ENCODE measurements at places on chromosomes 7 and 10. TPM values are rescaled to one million over a fixed set of nuclear protein-coding genes. Genes with fewer than 3 reads are reported as not detected.
A peak's percentile ranks its signal among the peaks of the same experiment; 100 is the strongest.

DNA sequence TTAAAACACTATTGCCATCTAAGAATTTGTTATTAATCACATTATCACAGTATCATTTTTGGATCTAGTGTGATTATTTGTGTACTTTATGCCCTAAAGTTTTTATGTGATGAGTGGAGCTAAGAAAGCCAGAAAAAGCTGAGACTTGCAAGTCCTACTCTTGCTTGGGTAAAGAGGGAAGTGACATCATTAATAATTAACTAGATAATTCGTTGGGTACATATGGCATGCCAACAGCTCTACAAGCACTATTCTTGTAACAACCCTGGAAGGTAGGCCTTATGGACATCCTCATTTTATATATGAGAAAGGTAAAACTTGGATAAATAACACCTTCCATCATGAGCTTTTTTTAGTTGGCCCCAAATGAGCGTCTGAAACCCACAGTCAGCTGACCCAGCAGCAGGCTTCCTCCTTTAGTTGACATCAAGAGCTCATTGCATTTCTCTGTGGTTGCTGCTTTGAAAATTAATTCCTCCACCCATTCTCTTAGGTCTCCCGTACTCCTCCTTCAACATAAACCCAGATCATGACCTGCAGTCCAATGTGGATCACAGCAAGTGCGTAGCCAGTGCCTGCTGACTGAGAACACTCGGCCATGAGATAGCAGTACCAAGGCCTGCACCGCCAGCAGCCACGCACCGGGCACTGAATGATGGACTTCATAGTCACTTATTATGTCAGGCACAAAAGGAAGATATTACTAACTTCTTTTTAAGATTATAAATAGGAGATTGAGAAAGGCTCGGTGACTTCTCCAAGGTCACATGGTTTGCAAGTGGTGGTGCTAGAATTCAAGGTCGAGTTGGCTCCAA is 292.0 kb upstream of the AOAH start:
- DNase-seq: no peak

DNA sequence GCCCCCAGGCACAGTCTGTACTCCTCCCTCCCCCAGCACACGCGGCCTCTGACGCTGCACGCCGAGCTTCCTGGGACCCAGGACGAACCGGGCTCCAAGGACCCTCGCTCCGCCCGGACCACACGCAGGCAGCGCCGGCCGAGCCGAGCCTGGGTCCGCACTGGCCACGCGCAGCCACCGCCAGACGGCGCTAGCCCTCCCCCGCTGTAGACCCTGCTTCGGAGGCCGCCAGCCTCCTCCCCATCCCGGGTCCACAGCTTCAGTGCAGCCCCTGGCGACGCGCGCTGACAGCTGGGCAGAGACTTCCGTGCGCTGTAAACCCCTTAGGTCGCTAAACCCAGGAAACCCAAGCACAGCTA is 936 bp upstream of the TCERG1L start:
- DNase-seq: no peak

DNA sequence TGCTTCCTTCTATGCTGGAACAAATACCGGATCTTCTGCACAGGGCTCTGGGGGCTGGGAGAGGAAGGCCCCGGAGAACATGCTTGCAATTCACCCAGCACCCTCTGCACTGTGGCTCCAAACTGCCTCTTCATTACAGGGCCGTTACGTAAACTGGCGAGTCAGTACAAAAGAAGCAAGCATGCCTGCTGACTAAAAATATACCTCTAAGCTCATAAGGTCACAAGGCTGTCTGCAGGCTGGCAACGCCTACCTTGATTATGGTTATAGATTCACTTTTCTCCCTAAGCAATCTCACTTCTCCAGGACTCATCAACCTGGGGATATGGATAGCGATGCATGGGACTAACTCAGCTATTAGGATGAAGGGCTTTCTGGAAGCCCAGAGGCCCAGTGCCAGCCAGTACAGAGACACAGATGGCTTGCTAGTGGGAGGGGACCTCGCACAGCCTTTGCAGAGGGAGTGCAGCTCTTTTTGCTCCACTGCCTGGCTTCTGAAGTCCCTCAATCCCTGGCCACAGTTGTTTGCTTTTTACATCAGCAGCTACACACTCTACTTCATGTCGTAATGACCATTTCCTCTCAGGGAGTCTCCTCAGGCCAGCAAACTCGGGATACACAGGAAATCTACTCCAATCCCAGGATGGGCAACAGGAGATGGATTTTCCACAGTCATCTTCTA is 96.1 kb downstream of the SH3PXD2A start:
- no peak for DNase-seq

DNA sequence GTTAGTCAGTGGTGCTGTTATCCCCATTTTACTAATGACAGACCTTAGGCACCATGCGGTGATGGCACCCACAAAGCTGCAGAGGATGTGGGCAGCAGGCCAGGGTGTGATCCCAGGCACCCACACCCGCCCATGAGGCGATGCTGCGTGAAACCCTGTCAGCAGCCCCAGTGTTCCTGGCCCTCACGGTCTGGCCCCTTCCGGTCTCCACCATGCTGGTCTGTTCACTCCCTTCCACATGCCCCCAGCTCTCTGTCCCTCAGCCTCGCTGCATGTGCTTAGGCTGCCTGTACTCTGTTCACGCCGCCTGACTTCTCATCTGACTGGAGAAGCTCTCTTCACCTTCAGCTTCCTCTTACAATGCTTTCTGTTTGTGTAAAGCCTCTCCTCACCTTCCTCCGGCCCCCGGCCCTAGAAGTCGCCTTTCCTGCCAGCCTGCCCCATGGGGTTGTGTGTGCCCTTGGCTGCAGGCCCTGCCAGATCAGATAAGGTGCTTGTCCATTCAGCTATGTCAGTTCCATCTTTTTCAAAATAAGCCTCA is 17.6 kb upstream of the ORAI2 start:
- DNase-seq: peak; percentile 77

DNA sequence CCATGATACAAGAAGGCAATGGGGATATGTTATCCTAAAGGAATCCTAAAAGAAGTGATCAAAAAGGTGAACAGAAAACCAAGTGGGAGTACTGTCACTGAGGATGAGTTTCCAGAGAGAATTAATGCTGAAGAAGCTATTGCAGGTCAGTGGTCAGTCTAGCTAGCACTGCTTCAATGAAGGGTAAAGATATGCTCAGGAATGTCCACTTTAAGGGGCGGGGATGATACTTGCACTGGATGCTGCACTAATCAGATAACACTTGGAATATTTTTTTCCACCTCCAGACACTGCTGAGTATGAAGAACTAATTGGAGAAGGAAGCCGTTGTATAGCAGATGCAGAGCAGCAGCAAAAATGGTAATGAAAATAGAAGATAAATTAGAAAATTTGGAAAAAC is 75.3 kb downstream of the LRRC17 start:
- no peak for DNase-seq

DNA sequence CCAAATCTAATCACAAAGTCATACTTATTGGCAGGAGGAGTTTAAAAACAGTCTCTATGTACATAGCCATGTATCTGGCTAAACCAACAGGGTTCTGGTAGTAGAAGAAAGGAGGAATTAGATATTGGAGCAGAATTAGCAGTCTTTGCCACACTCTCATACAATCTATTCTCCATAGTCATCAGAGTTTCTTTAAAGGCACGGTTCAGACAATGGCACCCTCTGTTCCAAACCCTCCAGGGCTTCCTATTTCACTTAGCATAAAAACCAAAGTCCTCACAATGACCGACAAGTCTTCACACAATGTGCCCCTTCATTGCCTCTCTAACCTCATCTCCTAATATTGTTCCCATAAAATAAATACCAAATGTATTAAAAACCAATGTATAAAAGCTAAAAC is 12.7 kb downstream of the ZNF438 start:
- DNase-seq: no peak

DNA sequence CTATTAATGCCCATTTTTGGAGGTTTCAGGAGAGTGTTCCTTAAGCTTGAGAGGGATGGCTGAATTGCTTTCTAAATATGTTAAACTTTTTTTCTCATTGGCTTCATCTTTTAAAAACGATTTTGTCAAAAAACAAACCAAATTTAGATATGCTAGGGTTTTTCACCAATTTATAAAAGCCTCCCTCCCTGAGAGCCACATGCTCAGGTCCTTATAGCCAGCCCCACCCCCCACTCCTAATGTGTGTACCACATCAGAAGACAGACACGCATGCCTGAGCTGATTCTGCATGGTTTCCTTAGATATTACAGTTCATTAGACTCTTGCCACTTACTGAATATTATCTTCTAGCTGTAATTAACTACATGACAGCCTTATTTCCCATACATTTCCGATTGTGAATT is 2.0 kb downstream of the CUL1 start:
- no peak for DNase-seq

- DNase-seq: no peak
These were observed 1196.9 kb downstream of the SORCS3 start for GRCh38 chr10:105837951-105838350.

- no peak for DNase-seq
These were observed 29.5 kb upstream of the DNAAF5 start for GRCh38 chr7:696812-697551.

- no peak for DNase-seq
These were observed 432.7 kb upstream of the GALNT17 start for GRCh38 chr7:70699271-70699670.

DNA sequence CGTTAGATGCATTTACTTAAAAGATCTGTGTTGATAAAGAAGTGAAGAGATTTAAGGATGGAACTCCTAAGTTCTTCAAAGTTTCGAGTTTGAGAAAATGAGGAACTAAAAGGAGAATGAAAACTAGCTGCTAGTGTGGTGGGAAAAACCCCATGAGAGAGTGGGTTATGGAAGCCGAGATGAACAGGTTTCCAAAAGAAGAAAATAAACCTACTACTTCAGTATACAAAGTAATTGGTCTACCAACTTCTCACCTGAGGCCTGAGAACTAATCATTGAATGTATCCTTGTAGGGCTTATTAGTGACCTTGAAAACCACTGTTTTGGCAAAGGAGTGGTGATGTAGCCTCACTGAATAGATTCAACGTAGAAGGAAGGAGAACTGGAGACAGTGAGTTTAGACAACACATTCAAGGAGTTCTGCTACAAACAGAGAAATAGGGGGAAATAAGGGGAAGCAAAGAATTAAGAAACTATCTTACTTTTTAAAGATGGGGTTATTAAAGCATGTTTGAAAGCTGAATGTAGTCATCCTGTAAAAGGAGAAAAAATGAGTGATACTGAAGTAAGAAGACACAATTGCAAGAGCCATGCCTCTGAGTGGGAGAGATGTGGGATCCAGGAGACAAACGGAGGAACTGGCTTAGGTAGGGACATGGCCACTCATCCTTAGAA is 50.8 kb downstream of the CH25H start:
- no peak for DNase-seq

DNA sequence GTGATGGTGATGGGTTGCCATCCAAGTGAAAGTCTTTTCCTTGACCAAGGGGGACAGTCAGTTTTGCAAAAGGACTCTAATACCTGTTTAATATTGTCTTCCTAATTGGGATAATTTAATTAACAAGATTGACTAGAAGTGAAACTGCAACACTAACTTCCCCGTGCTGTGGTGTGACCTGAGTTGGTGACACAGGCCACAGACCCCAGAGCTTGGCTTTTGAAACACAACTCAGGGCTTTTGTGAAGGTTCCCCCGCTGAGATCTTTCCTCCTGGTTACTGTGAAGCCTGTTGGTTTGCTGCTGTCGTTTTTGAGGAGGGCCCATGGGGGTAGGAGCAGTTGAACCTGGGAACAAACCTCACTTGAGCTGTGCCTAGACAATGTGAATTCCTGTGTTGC is 6.9 kb downstream of the PPIF start:
- DNase-seq: no peak

- no peak for DNase-seq
These were observed 9.9 kb downstream of the VPS50 start for GRCh38 chr7:93242106-93242505.

DNA sequence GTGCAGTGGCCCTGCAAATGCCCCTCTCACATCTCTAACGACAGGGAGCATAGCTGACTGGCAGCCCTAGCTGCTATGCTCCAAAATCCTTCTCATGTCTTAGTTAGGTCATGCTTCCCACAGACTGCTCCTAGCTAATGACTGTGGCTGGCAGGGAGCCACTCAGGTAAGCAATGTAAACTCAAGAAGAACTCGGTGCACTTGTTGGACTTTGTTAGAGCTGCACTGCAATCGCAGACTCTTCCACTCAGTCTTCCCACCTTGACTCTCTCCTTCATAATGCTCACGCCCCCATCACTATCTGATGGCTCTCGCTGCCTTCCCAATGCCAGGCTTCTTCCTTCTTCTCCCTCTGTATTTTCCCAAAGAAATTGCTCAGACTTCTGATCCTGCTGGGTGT is 24.0 kb downstream of the OR9A2 start:
- DNase-seq: no peak

- DNase-seq: no peak
These were observed 124.3 kb downstream of the CACNB2 start for GRCh38 chr10:18264466-18265050.

DNA sequence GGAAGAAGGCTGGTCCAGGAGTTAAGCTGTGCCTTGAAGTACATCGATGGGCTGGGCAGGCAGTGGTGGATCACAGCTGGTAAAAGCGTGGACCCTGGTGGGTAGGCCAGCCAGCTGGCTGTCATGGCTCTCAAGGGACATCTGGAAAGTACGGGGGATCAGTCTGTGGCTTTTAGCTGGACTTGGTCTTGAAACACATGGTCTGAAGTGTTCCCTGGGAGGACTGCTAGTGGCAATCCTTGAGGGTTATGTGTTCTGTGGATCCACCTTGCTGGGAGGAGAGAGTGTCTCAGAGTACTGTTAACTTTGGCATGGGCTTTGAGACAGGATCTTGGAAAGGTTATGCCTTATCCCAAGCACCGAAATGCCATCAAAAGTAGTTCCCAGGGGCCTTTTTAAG is 754.3 kb downstream of the SUGCT start:
- no peak for DNase-seq

GRCh38 chr7:5441840-5442503 is 18.3 kb upstream of the TNRC18 start:
- DNase-seq: no peak

GRCh38 chr7:66970310-66970709 is 25.1 kb downstream of the SBDS start:
- DNase-seq: no peak

DNA sequence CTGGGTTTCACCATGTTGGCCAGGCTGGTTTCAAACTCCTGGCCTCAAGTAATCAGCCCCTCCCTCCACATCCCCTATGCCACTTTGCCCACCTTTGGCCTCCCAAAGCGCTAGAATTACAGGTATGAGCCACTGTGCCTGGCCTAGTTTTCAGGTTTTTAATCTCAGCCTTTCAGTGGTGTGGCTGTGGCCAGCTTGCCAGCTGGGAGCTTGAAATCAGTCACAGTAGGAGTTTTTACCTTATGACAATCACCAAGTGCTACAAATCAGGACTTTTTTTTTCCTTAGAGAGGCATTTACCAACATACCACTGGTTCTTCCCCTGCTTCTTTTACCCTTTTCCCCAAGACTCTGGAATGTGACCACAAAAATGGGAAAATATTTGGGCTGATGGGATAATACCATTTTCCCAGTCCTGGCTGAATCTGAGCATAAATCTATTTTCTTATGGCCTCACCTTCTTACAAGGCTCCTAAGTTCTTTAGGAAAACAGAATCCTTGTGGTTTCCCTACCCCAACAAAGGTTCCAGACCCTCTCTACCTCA is 6.2 kb downstream of the STEAP4 start:
- no peak for DNase-seq

The NXPH1 gene
- not detected for total RNA-seq

The NRP1 gene
- total RNA-seq: 1.6 TPM

The CCZ1B gene
- 87.4 TPM for total RNA-seq

The HTR5A gene
- not detected for total RNA-seq

The HOXA11 gene
- not detected for total RNA-seq

The PDK4 gene
- total RNA-seq: 0.39 TPM

The ELOVL3 gene
- total RNA-seq: not detected
